ENCODE measurements at places on chromosomes 5 and 9. TPM values are rescaled to one million over a fixed set of nuclear protein-coding genes. Genes with fewer than 3 reads are reported as not detected.

The GKAP1 gene
- 18.3 TPM for total RNA-seq

The NLN gene
- total RNA-seq, result 14.7 TPM

The CDC20B gene
- total RNA-seq, result not detected

The ARL14EPL gene
- total RNA-seq, result not detected

The BASP1 gene
- total RNA-seq, result 9.4 TPM

The SETD9 gene
- total RNA-seq, result 10.4 TPM

The IL6ST gene
- total RNA-seq, result 261 TPM

The RUFY1 gene
- total RNA-seq, result 26.3 TPM

The ABL1 gene
- 40.8 TPM for total RNA-seq

The ELOVL7 gene
- 2.0 TPM for total RNA-seq

The LMX1B gene
- total RNA-seq, result 1.8 TPM

The DAB2IP gene
- 41.6 TPM for total RNA-seq

The SNCAIP gene
- total RNA-seq, result 2.9 TPM

The PCDHA10 gene
- total RNA-seq, result 0.44 TPM

The PSD2 gene
- total RNA-seq, result 0.09 TPM

The FOXD4L4 gene
- 0.24 TPM for total RNA-seq
